RPMI7951 (cell line): ENCODE measurements at places on chromosomes 3 and 15. TPM values are rescaled to one million over a fixed set of nuclear protein-coding genes. Genes with fewer than 3 reads are reported as not detected.
A peak's percentile ranks its signal among the peaks of the same experiment; 100 is the strongest.

CCDC13 gene
- 0.20 and 0.48 TPM in 2 replicates for total RNA-seq

DNA sequence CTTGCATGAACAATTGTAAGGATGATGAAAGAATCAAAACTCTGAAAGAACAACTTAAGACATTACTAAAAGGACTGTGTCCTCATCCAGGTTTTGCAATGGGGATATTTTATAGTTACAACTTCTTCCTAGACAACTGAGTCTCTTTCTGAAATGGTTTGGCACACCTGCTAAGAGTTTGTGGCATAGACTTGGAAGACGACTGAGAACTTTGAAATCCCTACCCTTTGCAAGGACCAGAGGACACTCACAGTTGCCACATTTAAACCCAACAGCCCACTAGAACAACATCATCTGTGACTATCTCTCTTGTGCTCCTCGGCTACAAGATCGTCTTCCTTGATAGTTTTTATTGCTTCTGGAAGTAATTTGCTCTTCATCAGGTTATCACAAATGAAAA, 342.4 kb downstream of the RORA start:
- DNase-seq, result no peak

ZNF774 gene
- total RNA-seq, result 2.9 and 3.7 TPM in 2 replicates

- peak; percentile 69 for DNase-seq
Observed at GRCh38 chr15:58532126-58532525, 100.3 kb downstream of the LIPC start.

MOBP gene
- total RNA-seq, result not detected in 2 replicates

P2RY12 gene
- not detected in 2 replicates for total RNA-seq

DNA sequence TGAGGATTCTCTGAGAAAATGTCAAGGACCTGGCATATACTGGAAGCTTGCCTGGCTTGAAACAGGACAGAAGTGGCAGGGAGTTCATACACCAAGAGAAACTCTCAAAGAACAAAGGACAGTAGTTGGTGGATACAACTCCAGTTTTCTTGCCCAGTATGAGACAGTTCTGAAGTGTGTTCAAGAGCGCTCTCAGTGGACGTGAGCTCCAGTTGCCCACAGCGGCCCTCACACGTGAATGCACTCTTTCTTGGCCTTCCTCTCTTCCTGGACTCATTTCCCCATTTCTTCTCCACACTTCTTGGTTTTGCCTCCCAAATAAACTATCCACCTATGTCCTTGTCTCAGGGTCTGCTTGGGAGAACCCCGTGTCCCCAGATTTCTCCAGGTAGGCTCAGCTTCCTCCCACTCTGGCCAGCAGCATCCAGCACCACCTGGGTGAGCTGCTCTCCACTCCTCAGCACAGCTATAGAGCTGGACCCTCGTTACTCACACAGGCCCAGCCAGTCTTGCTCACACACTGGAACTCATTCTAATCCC, 54.5 kb downstream of the DCLK3 start:
- DNase-seq, result no peak

NUTM1 gene
- total RNA-seq, result under 0.01 TPM in 1 of 2 replicates, not detected in the other

DNA sequence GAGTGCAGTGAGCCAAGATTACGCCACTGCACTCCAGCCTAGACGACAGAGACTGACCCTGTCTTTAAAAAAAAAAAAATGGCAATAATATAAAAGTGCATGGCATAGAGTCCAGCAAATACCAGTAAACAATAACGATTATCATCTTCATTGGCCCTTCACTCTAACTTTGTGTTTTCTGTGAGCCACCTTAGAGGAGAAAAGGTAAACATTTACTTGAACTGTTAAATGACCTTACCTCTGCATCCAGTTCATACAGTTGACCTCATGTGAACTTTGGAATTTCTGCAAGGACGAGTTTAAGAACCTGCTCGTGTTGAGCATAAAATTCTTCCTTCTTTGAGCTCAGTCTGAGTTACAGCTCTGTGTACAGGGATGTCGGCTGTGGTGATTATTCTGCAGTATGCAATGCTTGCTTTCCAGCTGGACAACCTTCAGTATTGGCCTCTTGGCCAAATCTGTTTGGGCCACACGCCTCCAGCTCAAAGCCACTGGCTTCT, 56.6 kb downstream of the RLBP1 start:
- DNase-seq, result no peak

- peak; percentile 97 for DNase-seq
Observed at GRCh38 chr3:39150803-39151631, 2.4 kb downstream of the CSRNP1 start.

TRPM7 gene
- 31.8 and 36.4 TPM in 2 replicates for total RNA-seq

DNA sequence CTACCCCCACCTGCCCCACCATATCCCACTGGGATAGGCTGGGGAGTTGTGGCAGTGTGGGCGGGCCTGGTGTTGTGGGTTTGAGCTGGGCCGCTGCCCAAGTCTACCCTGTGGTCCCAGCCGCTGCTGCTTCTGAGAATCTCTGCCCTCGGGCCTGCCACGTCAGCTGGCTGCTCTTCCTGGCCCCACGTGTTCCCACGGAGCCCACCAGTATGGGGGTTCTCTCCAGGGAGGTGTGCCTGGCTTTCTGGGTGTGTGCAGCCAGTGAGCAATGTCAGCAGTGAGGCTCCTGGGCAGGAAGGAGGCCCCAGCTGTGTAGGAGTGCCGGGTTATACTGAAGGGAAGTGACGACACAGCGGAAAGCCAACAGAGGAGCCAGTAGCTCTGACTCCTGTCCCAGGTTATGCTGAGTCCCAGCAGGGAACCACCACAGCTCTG, 10.5 kb downstream of the GNAI2 start:
- DNase-seq, result peak; percentile 100

CFAP20DC gene
- total RNA-seq, result 11.3 and 12.0 TPM in 2 replicates

SHF gene
- 2.3 and 4.4 TPM in 2 replicates for total RNA-seq

GRCh38 chr3:56075089-56075488, 393.2 kb downstream of the ERC2 start:
- DNase-seq, result no peak

DNA sequence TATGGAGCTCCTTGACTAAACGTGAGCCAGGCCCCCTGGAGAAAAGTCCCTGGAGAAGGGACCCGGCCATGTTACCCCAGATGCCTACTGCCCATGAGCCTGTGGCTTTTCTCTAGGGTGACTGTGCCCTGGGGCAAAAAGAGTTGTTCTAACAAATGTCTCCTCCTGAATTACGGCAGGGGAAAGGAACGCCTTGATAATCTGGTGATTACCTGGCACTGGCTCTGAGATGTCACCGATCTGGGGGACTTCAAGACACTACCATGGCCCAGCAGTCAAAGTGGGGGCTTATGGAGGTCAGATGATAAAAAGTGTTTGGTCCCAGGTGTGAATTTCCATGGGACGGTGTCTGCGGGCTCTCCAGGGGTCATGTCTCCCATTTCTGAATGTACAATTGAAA, 140.7 kb downstream of the KLF13 start:
- no peak for DNase-seq

GRCh38 chr3:170372190-170372879, 14.8 kb downstream of the SKIL start:
- DNase-seq, result no peak

- DNase-seq, result no peak
Observed at GRCh38 chr3:88033808-88034207, 25.0 kb downstream of the CGGBP1 start.

DNA sequence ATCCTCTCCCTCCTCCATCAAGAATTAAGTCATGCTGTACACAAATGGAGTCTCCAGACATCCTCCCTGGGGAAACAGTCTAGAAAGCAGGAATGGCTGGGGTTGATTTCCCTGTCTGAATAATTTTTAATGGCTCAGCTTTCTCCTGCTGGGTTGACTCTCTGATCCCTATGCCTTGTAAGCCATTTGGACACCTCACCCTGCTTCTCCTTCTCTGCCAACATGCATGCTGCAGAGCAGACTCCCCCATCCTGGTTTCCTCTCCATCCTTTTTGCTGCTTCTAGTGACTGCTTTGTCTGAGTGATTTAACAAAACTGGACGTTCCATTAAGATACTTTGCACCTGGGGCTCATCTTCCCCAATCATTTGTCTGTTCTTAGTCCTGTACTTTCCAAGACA, 22.2 kb downstream of the SV2B start:
- DNase-seq, result no peak

DNA sequence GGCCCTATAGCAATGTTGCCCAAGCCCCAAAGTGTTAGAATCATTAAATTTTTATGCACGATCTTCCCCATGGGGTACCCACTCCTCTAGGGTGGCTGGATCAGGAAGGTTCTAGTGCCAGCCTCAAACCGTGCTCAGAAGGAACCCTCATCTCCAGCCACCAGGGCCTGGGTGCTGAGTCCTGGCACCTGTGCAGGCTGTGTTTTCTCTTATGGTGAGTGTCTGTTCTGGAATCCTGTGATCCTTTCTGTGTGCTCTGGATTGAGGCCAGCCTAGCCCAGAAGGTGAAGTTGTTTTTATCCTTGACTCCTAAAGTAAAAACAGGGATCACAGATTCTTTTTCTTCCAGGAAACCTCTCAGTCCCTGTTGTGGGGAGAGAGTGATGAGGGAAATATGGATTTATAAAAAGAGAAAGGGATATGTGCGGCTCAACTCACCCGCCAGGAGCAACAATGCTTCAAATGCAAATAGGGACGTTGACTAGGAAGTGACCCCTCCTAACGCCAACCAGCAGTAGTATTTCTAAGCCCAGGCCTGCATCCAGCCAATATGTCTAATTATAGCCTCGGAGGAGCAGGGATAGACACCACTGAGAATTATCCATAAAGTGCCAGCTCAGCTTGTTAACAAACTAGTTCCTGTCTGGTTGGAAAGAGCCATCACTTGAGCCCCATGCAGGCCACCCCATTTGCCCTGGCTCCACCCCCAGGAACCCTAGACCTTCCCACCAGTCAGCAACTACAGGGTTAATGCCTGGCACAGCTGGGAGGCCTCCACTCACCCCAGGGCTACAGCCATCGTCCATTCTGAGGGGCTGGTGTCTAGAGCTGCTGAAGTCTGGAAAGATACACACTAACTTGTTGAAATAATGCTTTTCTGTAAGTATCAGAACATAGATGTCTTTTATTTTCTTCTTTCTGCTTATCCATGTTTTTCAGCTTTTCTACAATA, 513.5 kb upstream of the PROK2 start:
- no peak for DNase-seq

TMEM212 gene
- total RNA-seq, result not detected in 2 replicates

CCR4 gene
- total RNA-seq, result not detected in 2 replicates

IDH2 gene
- total RNA-seq, result 90.6 and 95.5 TPM in 2 replicates

GRCh38 chr3:5568451-5568850, 380.9 kb downstream of the EDEM1 start:
- no peak for DNase-seq

GRCh38 chr15:97482521-97482920, 478.0 kb upstream of the ARRDC4 start:
- DNase-seq, result no peak

DNA sequence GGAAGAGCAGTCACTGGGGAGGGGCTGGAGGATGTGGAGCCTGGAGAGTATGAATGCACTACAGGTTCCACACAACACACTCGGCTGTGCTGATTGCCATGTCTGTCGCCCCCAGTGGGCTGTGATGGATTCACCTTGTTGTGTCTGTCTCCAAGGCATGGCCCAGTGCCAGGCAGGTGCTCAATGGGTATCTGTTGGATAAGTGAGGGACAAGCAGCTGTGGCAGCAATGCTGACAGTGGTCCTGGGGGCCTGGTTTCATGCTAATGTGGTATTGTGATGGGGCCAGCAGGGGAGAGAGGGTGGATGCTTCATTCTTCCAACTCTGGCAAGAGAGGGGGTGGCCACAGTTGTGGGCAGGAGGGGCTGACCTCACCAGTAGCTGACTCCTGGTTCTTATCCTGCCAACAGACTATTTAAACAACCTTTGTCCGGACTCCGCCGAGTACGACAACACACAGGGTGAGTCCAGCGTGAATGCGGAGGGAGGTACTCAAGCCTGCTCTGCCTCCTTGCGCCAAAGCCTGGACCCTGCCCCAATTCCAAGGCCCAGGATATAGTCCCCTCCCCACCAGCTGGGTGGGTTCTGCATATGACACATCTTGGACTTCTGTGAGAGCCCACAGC, 47.3 kb upstream of the NR2C2 start:
- DNase-seq, result no peak

ERICH6 gene
- not detected in 2 replicates for total RNA-seq

WDR72 gene
- 0.39 TPM in 1 of 2 replicates, not detected in the other for total RNA-seq

- DNase-seq, result peak; percentile 10
Observed at GRCh38 chr3:18389108-18389733, 35.9 kb downstream of the SATB1 start.

SLC38A3 gene
- total RNA-seq, result not detected in 2 replicates

DNA sequence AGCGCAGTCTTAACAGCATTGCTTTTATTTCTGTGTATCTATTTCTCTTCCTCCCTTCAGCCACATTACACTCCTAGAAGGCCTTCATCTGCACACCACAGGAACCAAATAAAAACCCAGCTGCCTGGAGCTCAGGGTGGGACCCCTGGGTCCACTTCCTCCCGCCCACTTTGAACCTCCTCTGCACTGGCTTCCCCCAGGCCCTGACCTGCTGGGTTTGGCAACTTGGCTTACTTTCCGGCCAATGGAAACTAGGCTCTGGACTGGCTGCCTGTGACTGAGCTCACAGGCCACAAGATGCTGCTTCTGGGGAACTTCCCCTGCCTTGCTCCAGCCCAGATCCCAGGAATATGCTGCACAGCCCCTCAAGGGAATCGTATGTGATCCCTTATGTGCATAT, 89.8 kb downstream of the SEMA5B start:
- DNase-seq, result no peak

DNA sequence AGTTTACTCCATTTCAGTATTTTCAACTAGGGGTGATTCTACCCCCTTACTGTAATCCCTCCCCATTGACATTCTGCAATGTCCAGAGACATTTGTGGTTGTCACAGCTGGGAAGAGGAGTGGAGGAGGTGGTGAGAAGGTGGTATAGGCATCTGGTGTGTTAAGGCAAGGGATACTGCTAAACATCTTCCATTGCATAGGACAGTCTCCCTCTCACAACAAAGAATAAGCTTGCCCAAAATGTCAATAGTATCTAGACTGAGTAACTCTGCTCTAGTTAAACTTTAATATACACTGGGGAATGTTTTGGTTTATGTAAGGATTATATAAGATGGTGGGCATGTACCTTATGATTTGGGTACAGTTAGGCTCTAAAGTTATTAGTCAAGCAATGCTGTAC, 737.6 kb downstream of the ROBO1 start:
- DNase-seq, result no peak

GUCA1C gene
- not detected in 2 replicates for total RNA-seq

GRCh38 chr3:157650172-157650571, 147.0 kb upstream of the VEPH1 start:
- no peak for DNase-seq

DNA sequence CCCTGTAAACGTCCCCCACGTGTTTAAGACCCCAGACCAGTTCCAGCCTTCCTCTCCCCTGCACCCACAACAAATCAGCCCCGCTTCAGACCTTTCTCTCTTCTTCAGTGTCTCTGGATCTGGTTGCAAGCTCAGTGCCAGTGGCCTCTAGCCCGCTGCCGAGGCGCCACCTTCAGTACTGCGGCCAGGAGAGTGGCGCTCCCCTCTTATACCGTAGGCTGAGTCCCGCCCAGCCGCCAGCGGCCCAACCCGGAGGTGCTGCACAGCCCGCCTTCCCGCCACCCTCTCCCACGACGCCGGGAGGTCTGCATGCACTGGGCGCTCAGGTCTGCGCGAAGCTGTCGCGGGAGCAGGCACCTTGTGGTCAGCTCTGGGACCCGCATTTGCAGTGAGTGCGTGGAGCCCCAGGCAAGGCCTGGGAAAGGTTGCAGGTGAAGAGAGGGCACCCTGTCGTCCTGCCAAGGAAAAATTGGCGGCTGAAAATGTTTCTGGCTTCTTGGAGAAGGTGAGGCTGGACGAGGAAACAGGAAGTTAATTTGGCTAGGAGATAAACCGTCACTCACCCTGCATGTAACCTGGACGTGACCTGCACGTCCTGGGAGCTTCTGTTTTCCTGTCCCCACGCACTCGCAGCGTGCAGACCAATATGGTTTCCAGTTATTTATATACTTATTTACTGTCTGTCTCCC, at the start of gene C2CD4B:
Gene C2CD4B, minus strand, starts transcription at position 182 of the 689 bp plus-strand sequence. CDS start 301 bp downstream, outside the sequence.
- no peak for DNase-seq

RFTN1 gene
- 97.6 and 120 TPM in 2 replicates for total RNA-seq
